ENCODE measurements at places on chromosomes 2 and 18.
A peak's percentile ranks its signal among the peaks of the same experiment; 100 is the strongest.

GRCh38 chr2:173739006-173739405 lies 226.2 kb downstream of the SP3 start:
- DNase-seq, result no peak

DNA sequence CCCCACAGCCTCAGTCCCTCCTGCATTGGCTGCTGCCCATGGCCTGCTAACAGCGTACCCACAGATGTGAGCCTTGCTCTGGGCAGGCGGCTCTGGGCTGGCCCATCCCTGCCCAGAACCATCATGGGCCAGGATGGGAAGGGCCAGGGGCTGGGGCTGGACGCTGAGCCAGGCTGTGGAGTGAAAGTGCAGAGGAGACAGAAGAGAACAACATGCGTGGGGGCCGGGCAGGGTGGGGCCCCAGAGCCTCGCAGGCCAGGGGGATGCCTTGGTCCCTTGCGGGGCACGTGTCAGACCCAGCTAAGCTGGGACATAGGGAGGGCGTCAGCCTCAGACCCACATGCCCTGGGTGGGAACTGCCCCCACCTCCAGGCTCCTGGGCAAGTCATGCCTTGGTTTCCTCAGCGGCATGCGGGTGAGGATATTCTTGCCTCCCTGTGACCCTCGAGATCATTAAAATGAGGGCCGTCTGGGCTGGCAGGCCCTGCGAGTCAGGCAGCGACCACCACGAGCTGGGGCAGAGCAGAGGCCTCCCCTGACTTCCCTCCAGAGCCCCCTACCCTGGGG lies 27.3 kb downstream of the GPC1 start:
- DNase-seq, result no peak

- DNase-seq, result peak; percentile 23
Measured at GRCh38 chr2:110755491-110756078, 23.2 kb downstream of the ACOXL start.

GRCh38 chr18:42053188-42053781 lies 98.3 kb downstream of the PIK3C3 start:
- DNase-seq, result peak; percentile 72

DNA sequence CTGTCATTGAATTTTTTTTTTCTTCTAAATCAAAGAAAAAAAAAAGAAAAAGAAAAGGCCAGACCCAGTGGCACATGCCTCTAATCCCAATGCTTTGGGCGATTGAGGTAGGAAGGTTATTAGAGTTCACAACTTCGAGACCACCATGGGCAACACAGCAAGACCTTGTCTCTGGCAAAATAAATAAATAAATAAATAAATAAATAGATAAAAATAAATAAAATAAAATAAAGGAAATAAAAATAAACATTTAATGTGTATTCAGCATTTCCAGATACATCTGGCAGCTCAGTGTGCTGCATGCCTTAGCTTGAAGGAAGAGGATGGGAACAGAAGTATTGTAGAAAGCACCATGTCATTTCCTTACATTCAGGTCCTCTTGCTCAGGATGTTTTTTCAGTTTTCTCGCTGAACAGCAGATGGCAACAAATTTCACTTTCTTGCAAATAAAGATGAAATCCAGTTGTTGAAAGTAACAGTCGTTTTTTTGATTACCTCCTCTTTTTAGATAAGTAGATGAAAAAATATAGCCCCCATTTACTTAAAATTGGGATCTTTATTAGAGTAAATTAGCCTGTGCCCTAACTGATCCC lies 25.7 kb upstream of the FAM178B start:
- peak; percentile 74 for DNase-seq

- DNase-seq, result no peak
Measured at GRCh38 chr2:142952793-142953494, 75.5 kb downstream of the KYNU start.

- DNase-seq, result no peak
Measured at GRCh38 chr18:75497576-75498235, 70.2 kb upstream of the SMIM21 start.

- DNase-seq, result peak; percentile 42
Measured at GRCh38 chr2:195561116-195561921, 95.7 kb upstream of the SLC39A10 start.

- DNase-seq, result no peak
Measured at GRCh38 chr2:26485099-26485498, 7.2 kb upstream of the OTOF start.

- DNase-seq, result no peak
Measured at GRCh38 chr2:19837235-19837766, 64.5 kb downstream of the TTC32 start.

DNA sequence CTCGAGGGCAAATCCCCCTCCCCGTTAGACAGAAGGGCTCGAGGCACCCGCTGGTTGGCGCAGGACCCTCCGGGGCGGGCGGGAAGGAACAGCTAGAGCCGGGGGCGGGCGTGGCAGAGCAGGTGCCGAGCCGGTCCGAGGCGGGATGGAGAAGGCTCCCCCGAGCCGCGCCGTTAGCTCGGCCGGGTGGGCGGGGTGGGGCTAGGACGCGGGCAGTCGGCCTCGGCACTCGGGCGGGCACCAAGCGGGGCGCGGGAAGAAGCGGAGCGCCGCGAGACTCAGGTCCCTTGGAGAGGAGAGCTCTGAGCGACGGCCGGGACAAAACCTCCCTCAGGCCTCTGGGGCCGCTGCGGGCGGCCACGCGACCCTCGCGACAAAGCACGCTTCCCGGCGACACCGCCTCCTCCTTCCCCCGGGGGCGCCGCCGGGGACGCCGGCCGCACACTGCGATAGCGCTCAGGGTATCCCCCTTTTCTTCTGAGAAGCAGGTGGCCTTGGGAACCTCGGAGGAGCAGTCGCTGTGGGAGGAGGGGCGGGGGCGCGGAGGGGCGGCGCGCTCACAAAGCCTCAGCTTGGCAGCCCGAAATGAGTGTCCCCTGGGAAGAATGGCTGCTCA lies 721 bp downstream of the FHOD3 start:
- no peak for DNase-seq

DNA sequence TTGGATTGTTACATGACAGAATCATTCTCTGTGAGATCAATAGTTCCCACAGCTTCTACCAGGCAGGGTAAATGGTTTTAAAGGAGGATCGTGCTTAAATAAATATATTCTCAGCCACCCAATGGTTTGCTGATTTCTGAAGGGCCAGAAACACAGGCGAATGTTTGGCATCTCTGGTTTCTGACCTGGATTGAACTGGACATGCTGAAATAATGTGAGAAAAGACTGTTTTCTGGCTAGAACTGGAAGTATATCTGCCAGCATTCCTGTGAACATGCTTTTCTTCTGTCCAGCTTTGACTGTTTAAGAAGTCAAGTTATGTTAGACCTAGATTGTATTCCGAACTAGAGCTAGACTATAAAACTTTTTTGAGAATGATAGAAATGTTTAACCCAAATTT lies 77.1 kb upstream of the COL3A1 start:
- DNase-seq, result no peak
